ENCODE measurements at places on chromosomes 6 and 20.

DNA sequence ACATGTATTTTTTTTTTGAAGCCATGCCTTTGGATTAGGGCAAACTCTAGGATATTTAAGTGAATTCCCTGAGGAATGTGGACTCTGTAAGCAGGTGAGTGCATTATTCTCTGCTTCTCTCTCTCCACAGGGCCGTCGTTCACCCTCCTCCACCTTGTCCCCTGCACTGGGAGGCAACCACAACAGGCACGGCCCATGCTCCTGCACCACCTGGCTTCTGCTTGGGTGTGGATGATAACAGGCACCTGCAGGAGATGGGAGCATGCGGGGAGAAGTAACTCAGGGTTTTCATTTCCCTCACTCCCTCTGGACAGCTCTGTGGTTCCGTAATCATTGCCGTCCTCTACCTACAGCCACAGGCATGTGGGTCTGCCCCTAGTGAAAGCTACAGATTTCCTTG lies 43.4 kb downstream of the HLA-C start:
- DNase-seq, result no peak

- DNase-seq, result no peak
Measured at GRCh38 chr20:14821251-14821650, 483.8 kb upstream of the FLRT3 start.

DNA sequence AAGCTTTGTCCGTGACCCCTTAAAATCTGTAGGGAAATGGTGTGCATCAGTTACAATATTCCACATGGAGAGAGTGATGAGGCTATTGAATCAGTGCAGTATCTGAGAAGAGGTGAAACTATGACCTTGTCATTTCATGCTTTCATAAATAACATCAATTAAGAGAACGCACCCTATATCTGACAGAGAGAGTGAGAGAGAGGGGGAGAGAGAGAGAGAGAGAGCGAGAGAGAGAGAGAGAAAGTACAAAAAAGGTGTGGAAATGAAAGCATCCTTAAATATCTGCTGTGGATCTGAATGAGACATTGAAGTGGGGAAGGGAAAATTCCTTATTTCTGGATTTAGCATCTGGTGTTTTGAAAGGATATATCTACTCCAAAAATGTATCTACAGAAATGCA lies 12.4 kb downstream of the GSTA4 start:
- no peak for DNase-seq

DNA sequence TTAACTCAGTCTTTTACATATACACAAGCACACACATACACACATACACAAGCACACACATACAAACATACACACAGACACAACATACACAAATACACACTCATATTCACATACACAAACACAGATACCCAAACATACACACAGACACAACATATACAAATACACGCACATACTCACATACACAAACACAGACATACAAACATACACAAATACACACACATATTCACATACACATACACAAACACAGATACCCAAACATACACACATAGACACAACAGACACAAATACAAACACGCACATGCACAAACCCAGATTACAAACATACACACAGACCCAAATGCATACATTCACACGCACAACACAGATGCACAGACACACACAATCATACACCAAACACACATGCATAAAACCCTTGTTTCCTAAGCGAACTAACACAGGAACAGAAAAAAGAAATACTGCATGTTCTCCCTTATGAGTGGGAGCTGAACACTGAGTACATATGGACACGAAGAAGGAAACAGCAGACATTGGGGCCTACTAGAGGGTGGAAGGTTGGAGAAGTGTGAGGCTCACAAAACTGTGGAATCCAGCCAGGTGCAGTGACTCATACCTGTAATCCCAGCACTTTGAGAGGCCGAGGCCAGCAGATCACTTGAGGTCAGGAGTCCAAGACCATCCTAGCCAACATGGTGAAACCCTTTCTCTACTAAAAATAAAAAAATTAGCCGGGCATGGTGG lies 34.2 kb downstream of the PIM1 start:
- DNase-seq, result peak; percentile 59

DNA sequence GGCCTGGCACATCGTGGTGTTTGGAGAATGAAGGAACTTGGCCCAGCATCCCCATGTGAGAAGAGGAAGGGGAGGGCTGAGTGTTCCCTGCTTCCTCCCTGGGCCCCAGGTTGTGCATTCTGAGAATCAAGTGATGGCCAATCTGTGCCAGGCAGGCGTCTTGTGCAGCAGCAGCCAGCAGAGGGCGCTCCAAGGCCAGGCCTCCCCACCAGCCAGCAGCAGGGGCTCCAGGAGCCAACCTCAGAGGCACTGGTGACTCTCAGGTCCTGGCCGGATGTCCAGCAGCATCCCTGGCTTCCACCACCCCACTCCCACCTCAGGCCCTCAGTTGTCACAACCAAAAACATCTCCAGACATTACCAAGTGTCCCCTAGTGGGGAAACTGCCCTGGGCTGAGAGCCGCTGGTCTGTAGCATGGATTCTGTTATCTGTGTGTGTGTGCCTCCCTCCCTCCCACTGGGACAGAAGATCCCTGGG lies 192.0 kb downstream of the PREX1 start:
- no peak for DNase-seq

DNA sequence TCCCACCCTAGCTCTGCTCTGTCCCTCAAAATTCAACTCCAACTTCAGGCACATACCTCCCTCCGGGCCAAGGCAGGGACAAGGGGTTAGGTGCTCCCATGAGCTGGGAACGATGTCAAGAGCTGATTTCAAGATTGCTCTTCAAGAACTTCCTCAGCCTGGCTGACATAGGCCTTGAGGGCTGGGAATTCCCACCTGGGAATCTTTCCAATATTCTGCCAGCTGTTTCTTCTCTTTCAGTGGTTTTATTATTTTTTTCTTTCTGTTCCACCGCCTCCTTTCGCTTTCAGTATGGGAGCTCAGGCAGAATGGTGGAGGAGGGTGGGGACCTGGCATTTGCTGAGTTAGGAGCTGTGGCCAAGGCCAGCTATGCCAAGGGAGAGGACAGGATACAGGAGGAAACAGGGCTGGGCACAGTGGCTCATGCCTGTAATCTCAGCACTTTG lies 33.7 kb downstream of the SRSF3 start:
- no peak for DNase-seq

DNA sequence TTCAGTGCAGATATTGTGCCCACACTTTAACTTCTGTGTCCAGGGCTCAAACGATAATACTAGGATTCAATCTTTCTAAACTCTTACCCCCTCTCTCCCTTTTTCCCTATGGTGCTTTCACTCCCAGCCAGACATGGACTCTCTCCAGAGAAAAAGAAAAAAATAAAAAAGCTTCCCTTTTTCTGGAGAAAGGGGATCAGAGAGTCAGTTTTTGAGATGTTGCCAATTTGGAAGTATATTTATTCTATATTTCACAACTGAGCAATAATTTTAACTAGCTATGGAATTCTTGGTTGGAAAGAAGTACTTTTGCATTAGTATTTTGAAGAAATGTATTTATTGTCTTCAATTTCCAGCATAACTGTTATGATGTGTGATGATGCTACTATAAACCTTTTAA lies 72.2 kb upstream of the ZFP64 start:
- no peak for DNase-seq

GRCh38 chr20:64167676-64168075 lies 3.4 kb downstream of the MYT1 start:
- DNase-seq, result no peak

GRCh38 chr20:52736507-52736906 lies 235.7 kb upstream of the TSHZ2 start:
- DNase-seq, result no peak

DNA sequence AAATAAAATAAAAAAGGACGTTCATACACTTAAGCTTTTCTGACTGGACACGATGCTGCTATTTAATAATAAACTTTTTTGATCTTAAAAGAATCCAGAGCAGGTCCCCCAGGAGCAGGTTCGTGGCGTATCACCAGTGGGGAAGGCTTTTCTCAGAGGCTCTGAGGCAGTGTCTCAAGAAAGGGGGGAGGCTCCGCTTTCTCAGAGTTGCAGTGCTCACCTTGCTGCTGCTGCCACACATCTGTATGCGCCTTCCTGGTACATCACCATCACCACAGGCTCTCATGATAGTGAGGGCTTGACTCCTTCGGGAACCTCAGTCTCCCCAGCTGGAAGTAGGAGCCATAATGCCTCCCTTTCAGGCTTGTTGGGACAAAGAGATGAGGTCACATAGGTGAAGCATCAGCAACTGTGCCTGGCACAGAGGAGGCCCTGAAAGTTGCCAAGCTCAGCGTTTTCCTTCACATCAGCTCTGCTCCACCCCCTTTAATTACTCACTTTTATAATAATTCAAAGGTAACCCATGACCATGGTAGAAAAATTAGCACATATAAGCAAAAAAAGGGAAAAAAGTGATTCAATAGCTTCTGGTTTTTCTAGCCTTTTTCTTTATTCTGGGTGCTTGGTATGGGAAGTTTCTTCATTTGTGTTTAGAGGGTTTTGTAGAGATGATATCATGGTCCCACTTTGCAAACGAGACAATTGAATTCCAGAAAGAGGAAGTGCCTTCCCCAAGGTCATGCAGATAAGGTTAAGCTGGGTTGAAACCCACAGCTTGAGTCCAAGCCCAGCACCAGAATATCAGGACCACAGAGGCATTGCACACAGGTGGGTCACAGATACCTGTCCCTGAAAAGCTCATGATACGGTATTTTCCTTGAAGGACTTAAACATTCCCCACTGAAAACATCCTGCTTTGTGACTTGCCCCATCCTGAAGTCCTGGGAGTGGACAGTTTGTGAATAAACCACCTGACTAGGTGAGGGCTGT lies 24.5 kb downstream of the SRSF3 start:
- peak; percentile 14 for DNase-seq

- peak; percentile 73 for DNase-seq
Measured at GRCh38 chr6:39882531-39882899, 51.7 kb downstream of the MOCS1 start.

GRCh38 chr6:164021589-164022250 lies 607.2 kb downstream of the QKI start:
- DNase-seq, result no peak

GRCh38 chr6:11270030-11271027 lies 37.9 kb upstream of the NEDD9 start:
- DNase-seq, result no peak

- no peak for DNase-seq
Measured at GRCh38 chr6:27206806-27207205, 40.7 kb upstream of the PRSS16 start.

GRCh38 chr20:17227669-17228623 lies 1.1 kb downstream of the PCSK2 start:
- DNase-seq, result no peak

DNA sequence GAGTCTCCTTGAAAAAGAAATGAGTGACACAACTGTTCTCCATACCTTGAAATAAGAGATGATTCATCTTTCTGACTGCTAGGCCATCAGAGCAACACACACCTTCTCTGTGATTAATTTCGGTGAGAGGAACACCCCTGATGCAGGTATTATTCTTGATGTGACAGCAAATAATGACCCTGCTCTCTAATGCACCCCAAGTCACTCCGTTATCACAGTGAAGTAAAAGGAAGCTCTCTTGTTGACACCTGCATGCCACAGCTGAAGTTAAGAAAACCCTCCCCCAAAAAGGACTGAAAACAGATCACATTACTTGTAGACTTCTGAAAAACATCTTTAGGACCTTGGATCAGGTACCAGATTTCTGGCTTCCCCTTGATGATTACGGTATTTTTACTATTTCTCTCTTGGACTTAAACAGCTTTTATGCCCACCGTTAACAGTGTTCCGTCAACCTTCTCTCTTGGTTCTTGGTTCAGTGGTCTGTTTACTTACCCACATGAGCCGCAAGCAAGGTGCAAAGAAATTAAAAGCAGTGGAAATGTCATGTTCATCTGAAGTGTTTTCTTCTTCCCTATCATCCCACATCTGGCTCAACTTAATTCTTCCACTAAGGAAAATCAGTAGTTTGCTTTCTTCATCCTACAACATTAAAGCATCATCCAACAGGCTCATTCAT lies 249.7 kb downstream of the GMPR start:
- no peak for DNase-seq

DNA sequence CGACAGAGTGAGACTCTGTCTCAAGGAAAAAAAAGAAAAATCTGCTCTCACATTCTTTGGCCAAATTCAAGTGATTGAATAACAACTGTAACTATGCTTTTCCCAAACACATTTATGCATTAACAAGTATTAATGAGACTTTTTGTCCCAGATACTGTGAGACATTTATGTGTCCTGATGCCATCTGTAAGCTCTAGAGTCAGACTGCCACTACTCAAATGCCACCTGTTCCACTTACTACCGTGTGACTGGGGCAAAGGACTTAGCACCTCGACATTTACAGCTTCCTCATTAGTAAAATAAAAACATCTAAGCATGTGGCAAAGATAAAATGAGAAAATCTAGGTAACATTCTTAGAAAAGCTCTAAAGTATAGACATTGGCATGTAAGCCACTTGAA lies 178.1 kb upstream of the MARCKS start:
- DNase-seq, result no peak

- DNase-seq, result no peak
Measured at GRCh38 chr6:90351696-90352095, 55.1 kb upstream of the BACH2 start.

GRCh38 chr6:27216874-27217273 lies 30.6 kb upstream of the PRSS16 start:
- no peak for DNase-seq

- DNase-seq, result peak; percentile 86
Measured at GRCh38 chr20:63846128-63846771, 15.0 kb upstream of the ABHD16B start.

Data from left forelimb (tissue), 1 donor.